Naive thymus-derived CD4-positive, alpha-beta T cell (primary cell): ENCODE measurements at places on chromosomes 2 and 18. TPM values are rescaled to one million over a fixed set of nuclear protein-coding genes. Genes with fewer than 3 reads are reported as not detected.

DNER gene
- total RNA-seq: not detected

CNRIP1 gene
- 0.38 TPM for total RNA-seq

- no peaks in the 10 kb centered on the region for H3K36me3 ChIP-seq
- H3K4me3 ChIP-seq: no peak overlapping the region
- no peak for DNase-seq
- H3K4me1 ChIP-seq: no peaks in the 10 kb centered on the region
Observed at GRCh38 chr18:31619291-31619690, 27.6 kb downstream of the TTR start.

DNA sequence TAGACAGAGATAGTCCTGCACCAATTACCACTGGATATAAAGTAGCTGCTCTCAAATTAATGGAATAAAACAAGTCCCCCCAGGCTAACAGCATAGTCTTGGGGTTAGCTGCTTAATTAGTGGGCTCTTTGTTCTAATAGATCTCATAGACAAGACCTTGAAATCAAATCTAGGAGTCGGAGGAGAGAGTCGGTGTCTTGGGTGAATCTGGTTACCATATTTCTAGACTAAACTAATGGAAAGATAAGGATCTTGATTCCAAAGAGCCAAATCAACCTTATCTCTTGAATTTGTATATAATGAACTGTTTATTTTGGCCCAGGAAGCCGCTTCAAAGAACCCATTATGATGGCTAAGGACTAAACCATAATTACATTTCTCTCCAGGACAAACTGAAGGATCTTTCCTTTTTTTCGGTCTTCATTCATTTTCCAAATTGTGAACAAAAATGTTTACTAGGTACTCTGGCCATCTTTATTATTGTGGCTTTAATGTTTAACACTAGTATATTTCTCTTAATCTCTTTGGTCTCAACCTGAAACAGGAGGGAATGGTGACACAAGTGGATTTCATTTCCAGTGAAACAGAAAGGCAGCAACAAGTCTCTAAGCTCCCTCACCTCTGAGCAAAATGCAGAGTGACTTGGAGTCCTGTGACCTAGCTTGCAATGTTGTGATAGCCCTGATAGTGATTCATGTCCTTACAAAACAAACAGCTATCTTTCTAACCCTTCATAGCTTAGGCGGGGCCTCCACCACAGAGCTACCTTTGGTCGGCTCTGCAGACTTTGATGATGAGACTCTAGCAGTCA lies 137.9 kb upstream of the PARD3B start:
- H3K27me3 ChIP-seq: no peaks in the 10 kb centered on the region
- no peaks in the 10 kb centered on the region for H3K36me3 ChIP-seq
- no peaks in the 10 kb centered on the region for H3K4me1 ChIP-seq
- DNase-seq: no peak
- H3K27ac ChIP-seq: no peak overlapping the region

GRCh38 chr2:197174539-197175094 lies 136.0 kb downstream of the ANKRD44 start:
- no peaks in the 10 kb centered on the region for H3K4me1 ChIP-seq
- H3K27ac ChIP-seq: no peak overlapping the region
- H3K27me3 ChIP-seq: no peaks in the 10 kb centered on the region

DNA sequence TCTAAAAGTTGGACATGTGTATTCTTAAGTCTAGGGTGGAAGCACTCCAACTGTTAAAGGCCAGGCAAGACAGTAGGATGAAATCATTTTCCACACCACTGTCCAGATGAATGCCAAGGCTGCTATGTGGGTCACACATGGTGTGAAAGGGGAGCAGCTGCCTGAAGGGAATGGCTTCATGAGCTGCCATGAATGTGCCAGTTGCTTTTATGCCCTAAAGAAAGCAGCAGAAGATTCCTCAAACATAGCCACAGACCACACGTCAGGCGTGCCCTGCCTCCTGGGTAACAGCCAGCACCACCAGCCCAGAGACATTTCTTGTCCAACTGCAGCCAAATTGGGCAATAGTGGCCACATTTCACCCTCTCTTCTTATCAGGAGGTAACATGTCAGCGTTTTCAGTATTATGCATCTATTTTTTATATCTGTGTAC lies 130.2 kb downstream of the MTCL1 start:
- no peak overlapping the region for H3K27ac ChIP-seq
- H3K36me3 ChIP-seq: no peaks in the 10 kb centered on the region
- H3K4me1 ChIP-seq: no peaks in the 10 kb centered on the region
- H3K4me3 ChIP-seq: no peak overlapping the region
- no peaks in the 10 kb centered on the region for H3K27me3 ChIP-seq

GRCh38 chr2:43340945-43341356 lies 114.5 kb upstream of the ZFP36L2 start:
- no peak overlapping the region for H3K27ac ChIP-seq
- no peak for DNase-seq
- H3K27me3 ChIP-seq: no peaks in the 10 kb centered on the region
- H3K36me3 ChIP-seq: peaks cover 15% of the 10 kb centered on the region
- no peaks in the 10 kb centered on the region for H3K4me1 ChIP-seq

DNA sequence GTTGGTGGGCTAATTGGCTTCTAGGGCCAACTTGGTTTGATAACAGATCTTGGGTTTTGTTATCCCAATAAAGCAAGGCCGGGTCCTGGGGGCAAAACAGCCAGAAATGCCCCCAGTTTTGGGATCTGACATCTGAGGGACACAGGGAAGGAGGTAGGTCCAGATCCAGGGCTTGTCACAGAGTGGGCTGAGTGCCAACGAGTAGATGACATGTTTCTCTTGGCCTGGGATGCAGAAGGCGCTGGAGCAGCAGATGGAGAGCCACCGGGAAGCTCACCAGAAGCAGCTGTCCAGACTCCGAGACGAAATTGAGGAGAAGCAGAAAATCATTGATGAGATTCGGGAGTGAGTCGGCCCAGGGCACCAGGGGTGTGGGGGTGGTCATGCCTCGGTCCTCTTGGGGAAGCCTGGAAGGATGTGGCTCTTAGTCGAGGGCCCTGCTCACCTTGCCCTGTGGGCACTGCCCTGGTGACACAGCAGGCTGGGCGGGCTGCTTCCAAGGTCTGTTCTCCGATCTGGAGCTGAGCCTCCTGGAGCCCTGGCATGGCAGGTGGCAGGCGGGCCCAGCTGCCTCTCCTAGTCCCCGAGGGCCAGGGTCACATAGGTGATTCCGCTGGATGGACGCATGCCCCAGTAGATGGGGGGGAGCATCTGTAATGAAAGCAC lies 40.2 kb upstream of the LYPD6B start:
- DNase-seq: no peak
- H3K27ac ChIP-seq: no peak overlapping the region
- no peak overlapping the region for H3K4me3 ChIP-seq
